ENCODE measurements at places on chromosomes 6 and 20.

- peak; percentile 58 for DNase-seq
Observed at GRCh38 chr6:45483501-45483900, 105.8 kb upstream of the SUPT3H start.

GRCh38 chr6:18445228-18445627, 58.1 kb downstream of the RNF144B start:
- no peak for DNase-seq

- peak; percentile 48 for DNase-seq
Observed at GRCh38 chr6:170286246-170286933, 4.5 kb downstream of the DLL1 start.

- DNase-seq = peak; percentile 97
Observed at GRCh38 chr6:4224067-4224978, 88.9 kb upstream of the ECI2 start.

DNA sequence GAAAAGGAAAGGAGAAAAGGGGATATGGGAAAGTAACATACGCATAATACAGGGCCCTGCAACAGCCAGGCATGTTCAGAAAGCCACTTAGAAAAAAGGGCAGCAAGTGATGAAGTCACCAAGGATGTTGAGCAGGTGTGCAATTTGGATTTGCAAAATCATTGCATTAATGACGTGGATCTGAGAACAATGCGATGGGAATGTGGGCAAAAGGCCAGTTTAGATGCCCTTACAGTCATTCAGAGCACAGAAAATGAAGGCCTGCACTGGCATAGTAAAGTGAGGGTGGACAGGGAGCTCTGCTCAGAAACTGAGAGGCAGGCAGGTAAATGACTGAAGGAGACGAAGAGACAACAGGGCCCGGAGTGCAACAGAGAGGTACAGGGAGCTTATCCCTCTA, 123.7 kb upstream of the NHSL1 start:
- DNase-seq = no peak

DNA sequence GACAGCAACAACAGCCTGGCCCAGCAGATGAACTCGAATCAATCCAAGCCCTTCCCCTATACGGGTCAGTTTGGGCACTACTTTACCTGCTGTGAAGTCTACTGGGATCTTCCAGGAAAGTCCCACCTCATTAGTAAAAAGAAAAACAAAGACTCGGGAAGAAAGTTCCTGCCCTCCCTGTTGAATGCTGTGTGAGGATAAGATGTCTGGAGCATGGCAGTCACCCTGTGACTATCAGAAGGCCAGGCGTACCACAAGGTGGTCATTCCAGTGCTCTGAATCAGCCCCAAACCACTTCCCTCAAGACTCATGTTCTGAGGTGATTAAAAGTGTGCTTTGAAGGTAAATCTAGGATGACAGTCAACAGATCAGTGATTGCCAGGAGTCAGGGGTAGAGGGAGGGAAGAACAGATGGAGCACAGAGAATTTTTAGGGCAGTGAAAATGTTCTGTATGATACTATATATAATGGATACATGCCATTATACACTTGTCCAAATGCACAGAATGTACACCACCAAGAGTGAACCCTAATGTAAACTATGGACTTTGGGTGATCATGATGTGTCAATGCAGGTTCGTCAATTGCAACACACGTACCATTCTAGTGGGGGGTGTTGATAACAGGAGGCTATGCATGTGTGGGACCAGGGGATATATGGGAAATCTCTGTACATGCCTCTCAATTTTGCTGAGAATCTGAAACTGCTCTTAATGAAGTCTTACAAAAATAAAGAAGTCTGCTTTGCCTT, 14.7 kb downstream of the FKBP1A start:
- DNase-seq = peak; percentile 74

Data from amniotic epithelial cell (primary cell).